ENCODE measurements at places on chromosomes 6 and 20.
A peak's percentile ranks its signal among the peaks of the same experiment; 100 is the strongest.

DNA sequence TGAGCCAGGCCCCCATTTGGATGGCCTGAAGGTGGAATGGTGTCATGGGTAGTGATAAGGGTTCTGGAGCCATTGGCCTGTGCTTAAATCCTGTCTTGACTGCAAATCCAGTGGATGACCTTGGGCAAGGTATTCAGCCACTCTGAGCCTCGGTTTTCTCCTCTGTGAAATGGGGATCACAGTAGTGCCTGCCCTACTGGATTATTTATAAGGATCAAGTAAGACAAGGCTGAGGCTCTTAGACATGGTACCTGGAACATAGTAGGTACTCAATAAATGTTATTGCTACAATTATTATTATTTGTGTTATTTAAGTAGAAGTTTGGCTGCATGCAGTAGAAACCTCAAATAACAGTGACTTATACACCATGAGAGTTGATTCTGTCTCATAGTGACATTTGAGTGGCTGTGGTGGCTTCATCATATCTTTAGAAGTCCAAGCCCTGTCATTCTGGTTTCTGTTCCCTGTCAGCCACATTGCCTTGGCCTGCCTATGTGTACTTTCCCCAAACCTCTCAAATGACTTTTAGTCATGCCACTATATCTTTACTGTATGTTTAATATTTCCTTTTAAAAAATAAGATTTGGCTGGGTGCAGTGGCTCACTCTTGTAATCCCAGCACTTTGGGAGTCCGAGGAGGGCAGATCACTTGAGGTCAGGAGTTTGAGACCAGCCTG is 37.6 kb upstream of the CHMP4B start:
- no peaks in the 10 kb centered on the region for H3K4me1 ChIP-seq
- no peak for DNase-seq
- H3K27me3 ChIP-seq: no peaks in the 10 kb centered on the region
- no peaks in the 10 kb centered on the region for H3K36me3 ChIP-seq
- H3K4me3 ChIP-seq: no peak overlapping the region

DNA sequence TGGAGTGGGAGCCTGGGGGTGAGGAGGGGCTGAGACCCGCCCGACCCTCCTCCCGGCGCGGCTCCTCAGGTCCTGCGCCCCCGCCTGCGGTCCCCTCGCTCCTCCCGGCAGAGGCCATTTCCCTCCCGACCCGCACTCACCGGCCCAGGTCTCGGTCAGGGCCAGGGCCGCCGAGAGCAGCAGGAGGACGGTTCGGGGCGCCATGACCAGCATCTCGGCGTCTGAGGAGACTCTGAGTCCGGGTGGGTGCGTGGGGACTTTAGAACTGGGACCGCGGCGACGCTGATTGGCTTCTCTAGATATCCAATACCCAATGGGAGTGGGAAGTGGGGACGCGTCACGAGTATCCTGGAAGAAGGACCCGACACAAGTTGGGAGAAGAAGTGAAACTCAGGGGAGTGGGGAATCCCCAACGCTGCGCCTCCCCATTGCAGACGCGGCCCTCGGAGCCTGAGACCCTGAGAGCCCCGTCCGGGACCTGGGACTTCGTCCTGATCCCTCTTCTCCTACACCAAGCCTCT is at the start of gene HLA-B:
TSS of gene HLA-B (minus strand) at position 234 of the 521 bp plus-strand sequence. CDS start at position 213, 21 bp downstream.
- peak within 1 kb of the TSS; percentile 64 for H3K4me3 ChIP-seq
- peak; percentile 87 for DNase-seq
- peaks cover 15% of the 10 kb centered on the region for H3K27me3 ChIP-seq
- H3K4me1 ChIP-seq: peaks cover 4% of the 10 kb centered on the region
- peaks cover 13% of the 10 kb centered on the region for H3K36me3 ChIP-seq

GRCh38 chr6:41255638-41256246 is 27.6 kb downstream of the TREML4 start:
- H3K27ac ChIP-seq: no peak overlapping the region
- H3K4me1 ChIP-seq: no peaks in the 10 kb centered on the region
- no peak for DNase-seq
- no peaks in the 10 kb centered on the region for H3K36me3 ChIP-seq

- peaks cover 3% of the 10 kb centered on the region for H3K4me1 ChIP-seq
- H3K4me3 ChIP-seq: no peak overlapping the region
- H3K27me3 ChIP-seq: no peaks in the 10 kb centered on the region
- DNase-seq: no peak
Measured at GRCh38 chr6:114068771-114069170, 97.8 kb upstream of the HDAC2 start.

GRCh38 chr6:43851204-43851865 is 81.3 kb downstream of the VEGFA start:
- H3K36me3 ChIP-seq: no peaks in the 10 kb centered on the region
- H3K4me3 ChIP-seq: no peak overlapping the region
- peak; percentile 73 for DNase-seq
- peaks cover 18% of the 10 kb centered on the region for H3K4me1 ChIP-seq
- peaks cover 10% of the 10 kb centered on the region for H3K27me3 ChIP-seq

GRCh38 chr6:36725581-36725980 is 28.0 kb downstream of the RAB44 start:
- no peak for DNase-seq
- no peak overlapping the region for H3K4me3 ChIP-seq
- H3K27ac ChIP-seq: no peak overlapping the region
- no peaks in the 10 kb centered on the region for H3K36me3 ChIP-seq

Measured in IMR-90 (cell line).